ENCODE measurements at places on chromosomes 16 and 17. TPM values are rescaled to one million over a fixed set of nuclear protein-coding genes. Genes with fewer than 3 reads are reported as not detected.

ARL6IP1 gene
- total RNA-seq = 251 TPM

MGAT5B gene
- total RNA-seq = 23.1 TPM

KRTAP1-1 gene
- not detected for total RNA-seq

MTHFSD gene
- total RNA-seq = 10.7 TPM
